ENCODE measurements at places on chromosomes 3 and 15.

GRCh38 chr15:83322061-83322460 is 37.6 kb upstream of the BNC1 start:
- DNase-seq, result peak; percentile 61

DNA sequence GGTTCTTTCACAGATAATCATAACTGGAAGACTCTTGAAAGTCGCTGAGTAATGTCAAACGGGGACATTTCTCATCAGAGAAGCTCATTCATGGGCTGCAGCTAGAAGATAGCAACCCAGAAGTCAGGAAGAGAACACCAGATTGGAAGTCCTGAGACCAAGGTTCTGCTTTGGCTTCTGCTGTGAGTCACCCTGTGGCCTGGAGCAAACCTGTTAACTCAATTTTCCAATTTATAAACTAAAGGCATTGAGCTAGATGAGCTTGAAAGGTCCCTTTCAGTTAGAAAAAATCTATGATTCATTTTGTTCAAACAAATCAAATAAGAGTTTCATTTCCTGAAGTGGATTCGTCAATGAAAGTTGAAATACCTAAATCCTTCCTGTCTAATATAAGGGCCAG is 402.2 kb downstream of the EPHB1 start:
- DNase-seq, result no peak

DNA sequence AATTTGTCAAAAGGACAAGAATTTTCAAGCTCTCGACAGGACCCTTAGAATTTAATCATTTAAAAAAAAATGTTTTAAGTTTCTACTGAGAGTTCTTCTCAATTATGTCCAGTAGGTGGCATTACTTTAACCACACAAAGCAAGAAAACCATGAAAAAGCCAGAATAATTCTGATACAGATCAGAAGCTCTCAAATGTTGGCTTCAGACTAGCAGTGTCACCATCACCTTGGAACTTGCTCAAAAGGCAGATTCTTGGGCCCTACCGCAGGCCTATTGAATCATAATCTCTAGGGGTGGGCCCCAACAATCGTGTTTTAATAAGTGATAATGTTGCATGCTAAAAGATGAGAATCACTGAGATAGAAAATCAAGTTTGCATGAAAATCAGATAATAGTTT is 99.5 kb upstream of the KCNMB2 start:
- DNase-seq, result peak; percentile 25

GRCh38 chr3:138079901-138080300 is 35.5 kb downstream of the DZIP1L start:
- no peak for DNase-seq

DNA sequence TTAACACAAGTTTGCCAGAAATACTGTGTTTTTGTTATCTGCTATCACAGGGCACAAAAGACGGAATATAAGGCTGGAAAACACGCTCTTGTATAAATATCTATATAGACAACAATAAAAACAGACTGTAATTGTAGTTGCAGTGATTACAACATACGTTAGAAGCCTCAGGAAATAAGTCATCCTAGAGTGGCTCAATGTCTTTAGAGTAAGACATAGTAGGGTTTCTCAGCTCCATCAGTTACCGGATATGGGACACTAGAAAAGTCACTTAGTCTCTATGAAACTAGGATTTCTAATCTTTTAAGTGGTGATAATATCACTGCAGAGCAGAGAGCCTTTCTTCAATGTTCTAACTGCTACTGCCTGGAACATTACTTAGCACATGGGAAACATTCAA is 208.8 kb downstream of the STAG1 start:
- DNase-seq, result peak; percentile 15

DNA sequence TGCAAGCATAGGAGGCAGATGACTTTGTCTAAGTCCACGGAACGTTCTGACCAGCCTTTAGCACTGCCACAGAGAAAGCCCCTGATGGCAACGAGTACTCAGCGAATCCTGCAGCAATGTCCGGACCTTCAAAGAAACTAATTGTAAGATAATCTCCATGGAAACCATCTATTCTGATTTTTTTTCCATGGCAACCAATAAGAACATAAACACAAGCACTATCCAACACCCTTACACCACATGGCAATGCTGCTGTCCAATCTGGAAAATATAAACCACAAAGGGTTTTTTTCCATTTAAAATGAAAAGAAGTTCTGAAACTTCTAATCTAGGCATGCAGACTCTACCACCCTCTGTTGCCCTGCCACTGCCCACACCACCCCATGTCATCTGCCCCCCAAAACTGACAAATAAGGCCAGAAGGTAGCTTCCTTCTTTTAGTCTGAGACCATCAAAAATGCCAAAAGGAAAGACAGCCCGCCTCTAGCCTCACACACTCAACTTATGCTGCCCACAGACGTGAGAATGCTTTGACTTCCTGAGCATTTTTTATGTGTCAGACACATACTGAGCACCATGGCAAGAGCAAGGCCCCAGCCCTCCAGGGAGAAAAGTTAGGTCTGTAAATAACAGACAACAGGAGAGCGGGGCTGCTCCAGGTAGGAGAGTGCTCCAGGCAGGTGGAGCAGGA is 44.5 kb downstream of the POC1A start:
- no peak for DNase-seq

GRCh38 chr15:71273731-71274447 is 158.6 kb downstream of the THSD4 start:
- DNase-seq, result no peak

DNA sequence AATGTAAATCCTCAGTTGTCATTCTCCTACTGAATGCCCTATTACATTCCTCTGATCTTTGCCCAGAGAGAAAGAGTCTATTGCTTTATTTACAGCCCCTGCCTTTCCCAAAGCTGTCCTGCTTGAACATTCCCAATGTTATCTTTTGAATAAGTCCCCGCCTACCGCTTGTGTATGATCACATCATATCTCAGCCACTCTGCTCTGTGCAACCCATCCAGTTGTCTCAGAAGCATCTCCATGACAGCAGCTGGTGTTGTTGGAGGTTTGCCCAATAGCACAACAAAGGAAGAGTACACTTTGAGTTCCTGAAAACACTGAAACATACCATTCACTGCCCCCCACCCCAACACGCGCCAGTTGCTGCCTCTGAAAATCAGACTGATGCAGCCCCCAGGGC is 22.0 kb upstream of the FAM3D start:
- no peak for DNase-seq

DNA sequence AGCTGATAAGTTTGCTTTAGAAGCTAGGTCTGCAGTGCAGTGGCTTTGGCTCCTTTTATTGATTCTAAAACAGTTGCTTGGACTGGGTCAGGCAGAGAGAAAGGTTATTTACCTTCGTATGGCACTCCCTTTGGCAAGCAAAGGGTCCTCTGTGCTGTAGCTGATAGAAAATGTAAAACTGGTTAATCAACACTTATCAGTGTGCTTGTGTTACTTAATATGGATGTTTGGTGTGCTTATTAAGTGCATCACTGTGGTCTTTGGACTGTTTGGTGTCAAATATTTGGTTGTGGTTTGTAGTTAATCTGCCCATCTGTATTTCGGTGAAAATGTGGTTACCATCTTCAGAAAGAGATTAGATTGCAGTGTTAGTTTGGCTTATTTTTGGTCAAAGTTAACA is 16.0 kb downstream of the UBE2E2 start:
- DNase-seq, result peak; percentile 13

- DNase-seq, result peak; percentile 88
These were observed 1.1 kb upstream of the EIF2B5 start for GRCh38 chr3:184133840-184134745.

- no peak for DNase-seq
These were observed 63.8 kb downstream of the SLC9A9 start for GRCh38 chr3:143784446-143784845.

GRCh38 chr15:77967798-77968197 is 109.7 kb downstream of the TBC1D2B start:
- DNase-seq, result no peak

DNA sequence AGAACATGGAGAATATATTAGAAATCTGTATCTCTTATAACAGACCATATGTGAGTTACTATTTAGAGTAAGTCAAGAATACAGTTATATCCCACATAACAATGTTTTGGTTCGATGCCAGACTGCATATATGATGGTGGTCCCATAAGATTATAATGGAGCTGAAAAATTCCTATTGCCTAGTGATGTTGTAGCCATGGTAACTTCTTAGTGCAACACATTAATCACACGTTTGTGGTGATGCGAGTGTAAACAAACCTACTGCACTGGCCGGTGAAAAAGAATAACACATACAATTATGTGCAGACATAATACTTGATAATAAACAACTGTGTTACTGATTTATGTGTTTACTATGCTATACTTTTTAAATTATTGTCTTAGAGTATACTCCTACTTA is 69.8 kb upstream of the MNS1 start:
- DNase-seq, result no peak

GRCh38 chr3:5735896-5736295 is 548.4 kb downstream of the EDEM1 start:
- DNase-seq, result no peak

- peak; percentile 76 for DNase-seq
These were observed 43.0 kb downstream of the ABHD5 start for GRCh38 chr3:43733459-43734384.

GRCh38 chr15:68383161-68384074 is 48.5 kb downstream of the ITGA11 start:
- peak; percentile 62 for DNase-seq

DNA sequence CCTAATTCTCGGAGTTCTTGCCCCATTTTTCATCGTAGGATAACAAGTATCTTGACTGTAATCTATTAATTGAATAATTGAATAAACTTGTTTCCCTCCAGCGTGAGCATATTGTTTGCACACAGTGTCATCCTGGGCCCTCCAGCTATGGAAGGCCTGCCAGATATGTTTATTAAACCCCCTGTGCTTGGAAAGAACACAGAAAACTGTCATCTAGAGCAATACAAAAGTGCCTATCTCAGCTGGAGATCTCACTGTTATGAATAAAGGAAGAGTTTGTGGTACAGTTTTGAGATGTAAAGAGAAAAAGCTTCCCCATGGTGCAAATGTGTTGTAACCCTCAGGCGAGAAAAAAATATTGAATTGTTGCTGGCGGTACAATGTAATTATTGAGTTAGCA is 405.9 kb downstream of the SOX2 start:
- DNase-seq, result no peak

DNA sequence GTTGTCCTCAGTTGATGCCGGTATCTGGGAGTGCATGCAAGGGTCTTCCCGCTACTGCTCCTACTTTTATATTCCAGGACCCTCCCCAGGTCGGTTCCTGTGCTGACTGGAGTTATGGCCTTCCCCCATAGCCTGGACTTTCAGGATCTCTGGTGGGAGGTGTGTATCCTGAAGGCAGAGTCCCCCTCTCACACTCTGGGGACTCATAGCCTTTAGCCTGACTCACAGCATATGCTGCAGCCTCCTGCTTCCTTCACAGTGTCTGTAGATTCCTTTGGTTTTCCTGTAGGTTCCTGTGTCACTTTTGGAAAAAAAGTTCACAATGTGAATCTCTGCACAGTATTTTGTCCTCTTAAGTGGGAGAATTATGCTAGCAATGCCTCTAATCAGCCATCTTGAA is 180.6 kb upstream of the RBMS3 start:
- peak; percentile 2 for DNase-seq

DNA sequence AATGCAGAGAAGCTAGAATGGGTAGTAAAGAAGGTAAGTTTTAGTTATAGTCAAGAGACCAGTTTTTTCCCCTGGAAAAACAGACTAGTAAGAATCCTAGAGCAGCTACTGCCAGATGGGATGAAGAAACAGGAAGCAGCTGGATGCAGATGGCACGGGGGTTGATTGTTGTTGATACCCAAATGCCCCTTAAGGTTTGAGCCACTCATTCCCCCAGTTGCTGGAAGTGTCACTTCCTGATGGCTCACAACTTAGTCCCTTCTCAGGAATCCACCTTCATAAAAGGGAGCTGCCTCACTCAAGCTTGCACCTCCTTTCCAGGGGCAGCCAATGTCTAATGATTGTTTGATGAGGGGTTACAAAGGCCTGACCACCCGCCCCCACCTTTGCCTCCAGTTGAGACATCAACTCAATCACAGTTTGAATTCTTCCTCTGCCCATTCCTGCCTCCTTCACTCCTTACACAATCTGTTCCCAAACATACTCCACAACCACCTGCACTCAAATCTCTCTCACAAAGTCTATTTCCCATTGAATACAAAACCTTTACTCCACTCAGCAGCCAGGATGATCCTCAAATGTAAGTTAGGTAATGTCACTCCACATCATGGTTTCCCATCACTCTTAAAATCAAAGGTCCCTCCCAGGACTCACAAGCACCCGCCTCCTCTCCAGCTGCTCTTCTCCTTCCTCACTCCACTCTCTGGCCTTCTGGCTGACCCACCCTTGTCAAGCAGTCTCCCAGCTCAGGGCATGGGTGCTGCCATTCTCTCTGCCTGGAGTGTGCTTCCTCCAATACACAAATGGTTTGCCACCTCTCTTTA is 450.1 kb upstream of the THBS1 start:
- peak; percentile 46 for DNase-seq

- DNase-seq, result no peak
These were observed 9.5 kb upstream of the PAK6 start for GRCh38 chr15:40229316-40229715.

- peak; percentile 68 for DNase-seq
These were observed 596.6 kb upstream of the AGTR1 start for GRCh38 chr3:148101061-148101460.

DNA sequence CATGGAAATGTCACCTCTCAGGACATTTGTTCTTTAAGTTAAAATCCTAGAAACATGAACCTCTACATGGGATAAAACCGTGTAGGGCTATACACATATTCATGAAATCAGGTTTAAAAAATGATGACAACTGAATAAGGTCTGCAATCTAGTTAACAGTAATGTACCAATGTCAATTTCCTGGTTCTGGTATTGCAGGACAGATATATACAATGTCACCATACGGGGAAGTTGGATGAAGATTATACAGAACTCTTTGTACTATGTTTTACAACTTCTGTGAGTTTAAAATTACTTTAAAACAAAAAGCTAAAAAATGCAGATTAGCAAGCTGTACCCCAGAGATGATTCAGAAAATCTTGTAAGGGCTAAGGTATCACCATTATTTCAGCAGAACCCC is 6.7 kb downstream of the CNTN3 start:
- DNase-seq, result no peak

GRCh38 chr3:111617912-111618601 is 22.9 kb upstream of the ZBED2 start:
- DNase-seq, result no peak

DNA sequence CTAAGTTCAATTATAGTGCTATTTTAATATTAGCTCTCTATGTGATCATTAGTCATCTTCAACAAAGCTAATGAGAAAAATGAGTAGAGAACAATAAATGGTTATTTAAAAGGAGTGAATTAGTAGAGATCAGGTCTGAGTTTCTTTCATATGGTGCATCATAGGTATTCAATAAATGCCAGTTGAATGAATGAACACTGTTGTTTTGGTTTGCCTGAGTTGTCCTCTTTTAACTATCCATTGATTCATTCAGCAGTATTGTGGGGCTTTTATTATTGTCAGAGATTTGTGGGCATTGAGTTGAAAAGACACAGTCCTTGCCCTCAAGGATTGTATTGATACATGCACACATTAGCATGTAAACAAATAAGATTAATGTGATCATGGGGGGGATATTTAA is 88.2 kb downstream of the AGBL1 start:
- no peak for DNase-seq

GRCh38 chr15:69434238-69434637 is 18.4 kb upstream of the RPLP1 start:
- DNase-seq, result peak; percentile 49

All from EL (cell line).